ENCODE measurements at places on chromosomes 7 and 10.

- DNase-seq, result no peak
These were observed 157.0 kb upstream of the CACNA2D1 start for GRCh38 chr7:82600531-82600930.

- DNase-seq, result peak; percentile 80
These were observed 23.2 kb upstream of the AOAH start for GRCh38 chr7:36747280-36748016.

DNA sequence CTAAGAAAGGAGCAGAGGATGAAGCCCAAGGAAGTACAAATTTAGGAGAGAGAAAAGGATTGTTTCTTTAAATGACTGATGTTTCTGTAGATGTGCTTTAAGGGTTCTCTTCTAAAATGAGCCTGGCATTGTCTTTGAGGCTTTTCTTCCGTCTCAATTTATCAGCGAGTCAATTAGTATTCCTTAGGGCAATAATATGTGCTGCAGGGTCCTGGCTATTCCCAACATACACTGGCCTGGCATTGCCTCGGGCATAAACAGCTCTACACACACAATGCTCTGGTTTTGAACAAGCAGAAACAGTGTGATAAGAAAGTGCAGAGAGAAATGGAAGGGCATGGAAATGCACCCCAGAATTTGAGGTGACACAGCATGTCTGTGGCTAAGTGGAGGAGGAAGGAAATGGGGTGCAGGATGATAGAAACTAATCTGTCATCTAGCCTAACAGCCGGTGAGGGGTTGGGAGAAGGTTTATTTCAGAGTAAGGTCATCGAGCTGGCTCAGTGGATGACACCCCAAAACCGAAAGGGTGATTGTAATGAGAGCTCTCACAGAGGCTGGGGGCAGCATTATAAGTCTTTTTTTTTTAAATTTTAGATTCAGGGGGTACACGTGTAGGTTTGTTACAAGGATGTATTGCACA is 67.5 kb upstream of the ARHGAP21 start:
- no peak for DNase-seq

- no peak for DNase-seq
These were observed 112.5 kb downstream of the DOCK1 start for GRCh38 chr10:127017541-127018297.

GRCh38 chr7:13834328-13834761 is 155.1 kb downstream of the ETV1 start:
- DNase-seq, result no peak

GRCh38 chr7:29356631-29357030 is 162.1 kb downstream of the CHN2 start:
- DNase-seq, result no peak

Measured in suppressor macrophage treated with lipopolysaccharide for 4 hours (primary cell).